ENCODE measurements at places on chromosomes 13 and 19. TPM values are rescaled to one million over a fixed set of nuclear protein-coding genes. Genes with fewer than 3 reads are reported as not detected.

DNA sequence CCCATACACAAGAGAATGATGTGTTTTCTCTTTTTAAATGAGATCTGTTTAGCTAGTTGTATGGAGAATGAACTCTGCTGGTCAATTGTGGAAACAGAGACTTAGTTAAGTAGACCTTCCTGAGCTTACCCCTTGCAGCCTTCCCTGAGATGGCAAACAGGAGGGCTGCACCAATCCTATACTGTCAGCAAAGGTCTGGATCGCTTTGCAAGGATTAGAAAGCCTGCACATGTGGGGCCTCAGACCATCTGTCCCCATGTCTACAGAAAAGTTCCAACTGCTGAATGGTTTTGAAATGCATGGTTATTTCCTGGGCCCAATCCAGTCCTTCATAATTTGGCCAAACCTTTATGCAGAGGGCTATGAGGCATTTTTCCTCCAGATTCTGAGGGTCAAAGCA, 183.9 kb upstream of the SLC10A2 start:
- no peak for DNase-seq

DNA sequence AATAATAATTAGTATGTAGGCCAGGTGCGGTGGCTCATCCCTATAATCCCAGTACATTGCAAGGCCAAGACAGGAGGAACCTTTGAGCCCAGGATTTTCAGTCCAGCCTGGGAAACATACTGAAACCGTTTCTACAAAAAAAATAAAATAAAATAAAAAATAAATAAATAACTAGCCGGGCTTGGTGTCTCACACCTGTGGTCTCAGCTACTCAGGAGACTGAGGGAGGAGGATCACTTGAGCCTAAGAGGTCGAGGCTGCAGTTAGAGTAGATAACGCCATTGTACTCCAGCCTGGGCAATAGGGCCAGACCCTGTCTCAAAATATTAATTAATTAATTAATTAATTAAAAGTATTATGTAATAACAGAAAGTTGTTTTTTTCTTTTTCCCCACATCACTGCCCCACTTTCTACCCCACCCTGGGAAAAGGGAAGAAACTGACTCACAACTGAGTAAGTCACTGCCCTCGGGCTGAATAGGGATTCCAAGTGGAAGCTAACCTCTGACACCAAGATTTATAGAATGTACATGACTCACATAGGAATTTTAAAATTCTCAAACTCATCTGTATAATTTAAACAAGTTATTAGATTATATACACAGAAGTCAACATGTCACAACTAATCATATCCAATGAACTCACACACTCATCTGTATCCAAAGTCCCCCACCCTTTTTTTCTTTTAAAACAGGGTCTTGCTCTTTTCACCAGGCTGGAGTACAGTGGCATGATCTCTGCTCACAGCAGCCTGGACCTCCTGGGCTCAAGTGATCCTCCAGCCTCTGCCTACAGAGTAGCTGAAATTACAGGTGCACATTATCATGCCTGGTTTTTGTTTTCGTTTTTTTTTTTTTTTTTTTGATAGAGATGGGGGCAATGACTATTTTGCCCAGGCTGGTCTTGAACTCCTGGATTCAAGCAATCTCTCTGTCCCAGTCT, 12.5 kb downstream of the ZNF611 start:
- no peak for DNase-seq

- DNase-seq, result no peak
These were observed 78.2 kb downstream of the SHISA2 start for GRCh38 chr13:25973576-25973975.

GRCh38 chr19:13020002-13020414, 24.7 kb downstream of the NFIX start:
- DNase-seq, result no peak

DNA sequence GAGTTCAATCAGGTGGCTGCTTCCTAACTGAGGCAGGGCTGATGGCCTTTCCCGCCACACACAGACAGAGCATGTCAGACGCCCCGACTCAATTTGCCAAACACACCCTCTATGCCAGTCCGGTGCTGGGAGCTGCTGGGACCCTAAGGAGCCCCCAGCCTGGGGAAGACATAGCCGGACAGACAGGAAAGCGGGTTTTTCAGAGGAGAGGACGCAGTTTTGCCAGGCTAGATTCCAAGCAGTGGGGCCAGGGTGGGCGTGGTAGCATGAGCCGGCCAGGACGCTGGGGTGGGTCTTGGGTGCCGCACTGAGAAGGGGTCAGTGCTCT, 19.8 kb downstream of the MAST3 start:
- DNase-seq, result no peak

DNA sequence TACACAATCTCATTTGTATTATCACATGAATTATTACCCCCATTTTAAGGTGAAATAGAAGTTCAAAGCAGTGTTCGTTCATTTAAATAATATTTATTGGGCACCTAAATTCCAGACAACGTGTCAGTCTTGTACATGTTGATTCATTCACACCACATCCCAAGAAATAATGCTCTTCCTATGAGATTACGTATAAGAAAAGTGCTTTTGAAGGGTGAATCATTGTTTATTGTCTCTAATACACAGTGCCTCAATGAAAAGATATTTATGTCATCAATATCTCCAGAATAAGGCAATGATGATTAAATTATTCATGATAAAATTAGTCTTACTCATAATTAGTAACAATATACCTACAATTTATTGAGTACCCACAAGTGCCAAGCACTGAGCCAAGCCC, 35.6 kb downstream of the CLDN10 start:
- DNase-seq, result no peak

- no peak for DNase-seq
These were observed 50.7 kb upstream of the SERP2 start for GRCh38 chr13:44322928-44323327.

Gene GRK1
- 0.03 TPM for polyA plus RNA-seq

Gene PSG6
- polyA plus RNA-seq, result not detected

DNA sequence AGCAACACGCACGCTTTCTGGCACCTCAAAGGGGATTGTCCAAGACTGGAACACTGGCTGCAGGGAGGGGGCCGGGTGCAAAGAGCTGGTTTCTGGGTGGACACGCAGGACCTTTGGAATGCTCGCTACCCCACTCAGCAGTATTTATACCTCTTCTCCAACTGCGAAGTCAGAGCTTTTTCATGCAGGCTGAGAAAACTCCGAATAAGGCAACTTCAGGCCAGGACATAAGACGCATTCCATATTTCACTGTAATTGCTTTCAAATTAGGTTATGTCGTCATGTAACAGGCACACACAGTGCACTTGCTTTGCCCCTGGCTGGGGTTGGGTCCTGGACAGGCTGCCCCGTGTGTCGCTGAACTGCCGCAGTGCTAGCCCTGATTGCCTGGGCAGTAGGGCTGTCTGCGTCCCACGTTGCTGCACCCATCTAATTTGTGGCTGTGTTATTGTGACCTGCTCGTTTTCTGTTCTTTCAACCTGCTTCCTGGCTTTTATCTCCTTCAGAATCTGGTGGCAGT, 44.5 kb downstream of the ACTN4 start:
- DNase-seq, result peak; percentile 57

- no peak for DNase-seq
These were observed 9.0 kb upstream of the STRN4 start for GRCh38 chr19:46755077-46755852.

DNA sequence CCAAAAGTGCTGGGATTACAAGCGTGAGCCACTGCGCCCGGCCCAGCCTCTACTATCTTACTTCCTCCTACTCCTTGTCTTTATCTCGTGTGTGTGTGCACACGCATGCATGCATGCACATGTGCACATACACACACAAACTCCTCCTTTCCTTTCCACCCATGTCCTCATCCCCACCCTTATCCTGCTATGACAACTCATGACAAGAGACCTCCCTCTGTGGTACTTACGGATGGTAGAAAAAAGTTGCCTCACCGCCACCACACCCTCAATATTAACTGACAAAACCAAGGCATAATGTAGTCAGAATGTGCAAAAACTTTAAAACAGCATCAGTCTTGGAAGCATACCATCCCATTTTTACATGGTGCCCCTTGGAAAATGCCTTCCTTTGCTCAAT, 15.9 kb upstream of the EEF1AKMT1 start:
- no peak for DNase-seq

DNA sequence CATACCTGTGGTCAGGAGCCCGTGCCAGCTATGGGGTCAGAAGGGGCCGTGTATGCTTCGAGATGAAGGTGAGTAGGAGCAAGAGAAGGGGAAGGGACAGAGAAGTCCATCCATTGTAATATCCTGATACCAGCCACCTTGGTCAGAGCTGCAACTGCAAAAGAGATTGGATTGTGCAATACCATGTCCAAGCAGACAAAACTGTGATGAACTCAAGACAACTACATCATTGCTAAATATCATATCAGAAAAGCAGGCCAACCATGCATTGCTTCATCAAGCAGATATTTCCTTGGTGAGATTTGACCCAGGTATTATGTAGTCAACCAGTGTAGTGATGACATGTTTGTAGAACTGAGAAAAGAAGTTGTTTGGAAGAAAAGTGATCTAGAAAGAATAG, 12.1 kb downstream of the HNRNPUL1 start:
- DNase-seq, result no peak

DNA sequence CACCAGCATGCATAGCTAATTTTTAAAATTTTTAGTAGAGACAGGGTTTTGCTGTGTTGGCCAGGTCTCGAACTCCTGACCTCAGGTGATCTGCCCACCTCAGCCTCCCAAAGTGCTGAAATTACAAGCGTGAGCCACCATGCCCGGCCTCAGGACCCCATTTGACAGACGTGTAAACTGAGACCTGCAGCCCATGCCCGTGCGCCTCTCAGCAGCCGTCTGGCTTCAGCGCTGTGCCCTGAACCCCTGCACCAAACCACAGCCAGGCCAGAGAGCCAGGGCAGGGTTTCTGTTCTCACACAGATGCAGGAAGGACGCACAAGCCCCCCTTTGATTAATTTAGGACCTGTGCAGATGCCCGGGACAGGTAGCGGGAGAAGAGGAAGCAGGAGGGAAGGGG, 7.3 kb upstream of the FFAR1 start:
- no peak for DNase-seq

Gene GPR183
- 6.6 TPM for polyA plus RNA-seq

Data from lung (tissue), 17 donors.